PC-3 (cell line): ENCODE measurements at places on chromosomes 6 and 20.

DNA sequence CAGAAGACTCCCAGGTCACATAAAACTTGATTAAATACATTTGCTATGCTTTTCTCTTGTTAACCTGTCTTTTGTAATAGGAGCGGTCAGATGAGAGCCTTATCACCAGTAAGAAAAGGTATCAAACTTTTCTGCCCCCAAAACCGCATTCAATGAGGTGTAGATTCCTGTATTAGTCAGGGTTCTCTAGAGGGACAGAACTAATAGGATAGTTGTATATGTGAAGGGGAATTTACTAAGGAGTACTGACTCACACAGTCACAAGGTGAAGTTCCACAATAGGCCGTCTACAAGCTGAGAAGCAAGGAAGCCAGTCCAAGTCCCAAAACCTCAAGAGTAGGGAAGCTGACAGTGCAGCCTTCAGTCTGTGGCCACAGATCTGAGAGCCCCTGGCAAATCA lies 32.7 kb downstream of the PTPRK start:
- no peak overlapping the region for H3K4me3 ChIP-seq
- peaks cover 44% of the 10 kb centered on the region for H3K4me1 ChIP-seq
- H3K36me3 ChIP-seq: no peaks in the 10 kb centered on the region
- H3K27me3 ChIP-seq: no peaks in the 10 kb centered on the region
- no peak for DNase-seq

- H3K4me3 ChIP-seq: no peak overlapping the region
- no peaks in the 10 kb centered on the region for H3K27me3 ChIP-seq
Observed at GRCh38 chr6:106694343-106694742, 65.0 kb downstream of the QRSL1 start.

- no peak for DNase-seq
- H3K27ac ChIP-seq: no peak overlapping the region
- no peaks in the 10 kb centered on the region for H3K4me1 ChIP-seq
- H3K4me3 ChIP-seq: no peak overlapping the region
Observed at GRCh38 chr20:46341074-46342009, 33.0 kb upstream of the CDH22 start.

GRCh38 chr20:55730321-55730720 lies 275.0 kb downstream of the CBLN4 start:
- no peak overlapping the region for H3K27ac ChIP-seq
- no peaks in the 10 kb centered on the region for H3K4me1 ChIP-seq
- no peak for DNase-seq
- no peak overlapping the region for H3K4me3 ChIP-seq
